Mucosa of gallbladder (tissue), 1 donor: ENCODE measurements at places on chromosomes 16 and 17. TPM values are rescaled to one million over a fixed set of nuclear protein-coding genes. Genes with fewer than 3 reads are reported as not detected.

Gene TMEM132E
- 0.23 TPM for total RNA-seq

- DNase-seq = no peak
Measured at GRCh38 chr16:75457485-75458021, 6.9 kb downstream of the TMEM170A start.

DNA sequence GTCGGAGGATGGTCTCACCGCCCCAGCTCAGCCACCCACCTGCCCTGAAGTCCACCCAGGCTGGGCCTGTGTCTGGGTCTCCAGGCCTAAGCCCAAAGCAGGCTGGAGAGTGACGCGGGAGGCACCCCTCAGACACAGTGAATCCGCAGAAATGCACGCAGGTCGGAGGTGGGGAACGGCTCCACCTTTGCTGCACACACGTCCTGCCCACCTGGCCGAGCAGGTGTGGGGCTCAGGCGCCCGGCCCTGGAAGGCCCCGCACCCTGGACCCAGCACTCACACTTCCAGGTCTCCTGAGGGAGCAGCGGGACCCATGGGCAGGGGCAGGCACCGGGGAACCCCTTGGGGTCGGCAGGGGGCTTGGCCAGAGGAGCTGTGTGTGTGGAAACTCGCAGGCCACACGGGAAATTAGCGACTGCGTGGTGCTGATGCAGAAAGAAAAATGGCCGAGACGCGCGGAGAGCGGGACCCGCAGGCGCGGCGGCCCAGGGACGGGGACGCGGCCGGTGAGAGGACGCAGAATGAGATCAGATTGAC is 10.7 kb downstream of the CYBC1 start:
- no peak for DNase-seq

- no peak for DNase-seq
Measured at GRCh38 chr16:8764525-8765250, 32.8 kb downstream of the TMEM186 start.

Gene SHCBP1
- total RNA-seq = 0.92 TPM

GRCh38 chr16:22008215-22009059 is 526 bp downstream of the MOSMO start:
- DNase-seq = no peak

Gene KCNJ16
- total RNA-seq = 93.9 TPM

Gene GSE1
- 82.9 TPM for total RNA-seq

Gene PLA2G10
- 7.0 TPM for total RNA-seq

- no peak for DNase-seq
Measured at GRCh38 chr17:31100840-31101459, 6.2 kb downstream of the NF1 start.

DNA sequence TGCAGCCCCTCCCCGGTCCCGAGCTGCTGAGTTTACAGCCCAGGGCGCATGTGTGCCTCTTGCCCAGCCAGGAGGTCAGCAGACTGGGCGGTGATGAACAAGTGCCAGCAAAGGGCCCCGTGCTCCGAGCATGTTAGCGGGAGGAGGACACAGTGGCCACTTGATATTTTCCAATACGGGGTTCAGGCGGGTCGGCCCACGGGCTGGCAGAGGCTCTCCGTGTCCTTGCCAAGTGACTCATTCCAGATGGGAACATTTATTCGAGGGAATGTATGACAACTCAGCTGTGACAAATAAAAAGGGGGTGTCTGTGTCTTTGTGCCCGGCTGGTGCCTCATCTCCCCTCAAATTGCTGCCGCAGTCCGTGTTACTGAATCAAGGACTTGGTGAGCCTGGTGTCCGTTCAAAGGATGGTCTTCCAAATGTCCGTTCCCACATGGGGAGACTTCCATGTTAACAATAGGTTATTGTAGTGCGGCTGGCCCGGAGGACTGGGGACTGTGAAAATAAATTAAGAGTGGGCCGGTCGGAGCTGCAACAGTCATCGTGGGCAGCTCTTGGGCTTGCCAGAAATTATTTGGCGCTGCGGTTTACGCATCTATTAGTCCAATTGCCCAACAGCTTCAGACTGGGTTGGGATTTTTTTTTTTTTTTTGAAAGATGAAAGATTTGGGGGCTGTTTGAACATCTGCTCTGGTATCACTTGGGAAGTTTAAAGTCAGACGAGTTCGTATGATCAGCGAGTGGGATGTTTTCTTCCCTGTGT is 174.0 kb upstream of the CIBAR2 start:
- DNase-seq = peak; percentile 51

Gene MT1M
- 4.6 TPM for total RNA-seq

GRCh38 chr17:62718429-62718828 is 89.7 kb downstream of the MARCHF10 start:
- no peak for DNase-seq

DNA sequence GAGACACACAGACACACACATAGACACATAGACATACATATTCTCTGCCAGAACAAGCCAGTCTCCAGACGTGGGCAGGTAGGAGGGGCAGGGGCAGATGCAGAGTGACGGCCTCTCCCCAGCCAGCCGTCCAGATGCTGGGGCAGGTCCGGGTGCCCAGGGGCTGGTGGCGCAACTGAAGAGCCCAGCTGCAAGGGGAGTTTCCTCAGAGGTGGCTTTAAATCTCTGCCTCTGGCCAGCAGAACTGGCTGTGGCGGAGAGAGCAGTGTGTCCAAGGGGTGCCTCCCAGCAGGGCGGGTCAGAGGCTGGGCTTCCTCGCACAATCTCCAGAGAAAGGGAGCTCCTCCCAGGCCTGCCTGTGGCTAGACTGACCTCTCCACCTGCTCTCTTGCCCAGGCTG is 9.4 kb upstream of the GCGR start:
- DNase-seq = no peak

Gene SEPTIN1
- 11.5 TPM for total RNA-seq

Gene VAT1L
- total RNA-seq = 12.2 TPM

GRCh38 chr16:84177741-84178073 is 9.2 kb downstream of the TAF1C start:
- DNase-seq = no peak

Gene EIF3C
- 381 TPM for total RNA-seq
